ENCODE measurements at places on chromosomes 3 and 15. TPM values are rescaled to one million over a fixed set of nuclear protein-coding genes. Genes with fewer than 3 reads are reported as not detected.

Gene LRIG1
- 104 TPM for total RNA-seq

Gene SPTSSB
- not detected for total RNA-seq

Gene NANOGP8
- total RNA-seq, result not detected

Gene KCNMB3
- total RNA-seq, result 1.5 TPM

Gene SLC9C1
- not detected for total RNA-seq

Gene RASSF1
- 32.4 TPM for total RNA-seq

Gene GHSR
- total RNA-seq, result not detected

Data from fibroblast of lung (primary cell).